ENCODE measurements at places on chromosomes 4 and X.

GRCh38 chrX:12013211-12013618 is 125.1 kb upstream of the FRMPD4 start:
- no peak for DNase-seq

GRCh38 chr4:8118035-8118434 is 40.6 kb downstream of the ABLIM2 start:
- DNase-seq = no peak

- DNase-seq = no peak
These were observed 66.9 kb upstream of the BMPR1B start for GRCh38 chr4:94690851-94691254.

GRCh38 chr4:2745981-2746806 is 9.9 kb downstream of the TNIP2 start:
- DNase-seq = peak; percentile 63

- DNase-seq = no peak
These were observed 92.5 kb downstream of the PPEF1 start for GRCh38 chrX:18799911-18800310.

DNA sequence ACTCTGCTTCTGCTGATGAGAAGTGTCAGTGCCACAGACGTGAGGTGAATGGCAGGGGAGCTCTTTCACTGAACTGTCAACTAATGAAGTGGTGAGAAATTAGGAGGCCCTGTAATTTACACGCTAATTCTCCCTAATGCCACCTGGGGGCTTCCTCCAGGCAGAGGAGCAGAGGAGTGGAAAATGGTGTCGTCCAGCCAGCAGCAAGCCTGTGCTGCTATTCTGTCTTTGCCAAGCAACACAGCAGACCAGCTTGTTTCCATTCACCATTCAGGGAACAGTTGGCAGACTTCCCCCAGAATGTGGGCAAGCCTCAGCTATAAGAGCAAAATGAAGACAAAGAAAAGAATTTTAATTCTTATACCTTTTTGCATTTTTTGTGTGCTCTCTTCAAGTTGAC is 245.2 kb upstream of the TET2 start:
- no peak for DNase-seq

GRCh38 chrX:82342531-82342930 is 1140.6 kb downstream of the SH3BGRL start:
- DNase-seq = no peak

DNA sequence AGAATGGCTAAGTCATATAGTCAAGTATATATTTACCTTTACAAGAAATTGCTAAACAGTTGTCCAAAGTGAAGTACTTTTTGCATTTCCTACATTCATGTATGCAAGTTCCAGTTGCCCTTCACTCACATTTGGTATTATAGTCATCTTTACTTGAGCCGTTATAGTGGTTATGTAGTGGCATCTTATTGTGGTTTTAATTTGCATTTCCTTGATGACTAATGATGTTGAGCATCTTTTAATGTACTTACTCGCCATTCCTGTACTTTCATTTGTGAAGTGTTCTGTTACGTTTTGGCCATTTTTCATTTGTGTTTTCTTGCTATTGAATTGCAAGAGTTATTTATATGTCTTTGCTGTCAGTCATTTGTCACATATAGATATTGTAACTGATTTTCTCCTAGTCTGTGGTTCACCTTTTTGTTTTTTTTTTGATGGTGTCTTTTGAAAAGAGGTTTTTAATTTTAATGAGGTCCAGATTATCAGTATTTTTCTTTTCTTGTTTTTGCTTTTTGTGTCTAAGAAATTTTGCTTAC is 27.6 kb downstream of the ARFIP1 start:
- DNase-seq = no peak

DNA sequence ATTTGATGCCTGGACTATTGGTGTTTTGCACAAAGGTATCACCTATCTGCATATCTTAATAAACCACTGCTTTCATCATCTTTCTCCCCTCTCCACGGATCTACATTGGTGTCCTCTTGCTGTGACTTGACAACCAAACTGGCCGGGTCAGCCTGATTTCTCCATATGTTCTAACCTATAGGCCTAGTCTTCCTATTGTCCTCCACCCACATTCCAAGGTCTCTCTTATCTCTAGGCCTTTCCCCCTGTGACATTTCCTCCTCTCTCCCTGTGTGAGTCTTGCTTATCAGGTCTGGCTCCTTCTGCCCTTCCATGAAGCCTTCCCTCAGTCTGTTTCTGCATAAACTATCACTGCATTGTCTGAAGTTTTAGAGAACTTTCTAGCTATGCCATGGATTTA is 33.7 kb downstream of the ARHGAP24 start:
- no peak for DNase-seq

- no peak for DNase-seq
These were observed 280.0 kb downstream of the ANKRD50 start for GRCh38 chr4:124432500-124432899.

- no peak for DNase-seq
These were observed 89.3 kb downstream of the APBB2 start for GRCh38 chr4:41124916-41125548.

DNA sequence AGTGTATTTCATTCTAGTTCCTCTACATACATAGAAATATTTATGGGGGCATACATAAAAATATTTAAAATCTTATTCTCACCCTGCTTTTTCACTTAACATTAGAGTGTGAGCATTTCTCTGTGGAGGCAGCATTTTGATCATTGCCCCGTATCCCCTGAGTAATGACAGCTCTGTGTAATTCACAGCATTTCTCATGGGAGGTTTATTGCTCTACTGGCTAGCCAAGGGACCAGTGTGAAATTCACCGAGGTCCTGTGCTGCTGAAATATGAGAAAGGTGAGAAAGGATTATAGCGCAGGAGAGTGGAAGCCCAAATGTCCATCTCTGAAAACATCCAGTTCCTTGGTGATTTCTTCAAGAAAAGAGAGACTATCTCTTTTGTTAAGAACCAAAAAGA is 22.9 kb downstream of the PDGFC start:
- no peak for DNase-seq

- no peak for DNase-seq
These were observed 92.7 kb upstream of the PPP2R3B start for GRCh38 chrX:479273-479981.

DNA sequence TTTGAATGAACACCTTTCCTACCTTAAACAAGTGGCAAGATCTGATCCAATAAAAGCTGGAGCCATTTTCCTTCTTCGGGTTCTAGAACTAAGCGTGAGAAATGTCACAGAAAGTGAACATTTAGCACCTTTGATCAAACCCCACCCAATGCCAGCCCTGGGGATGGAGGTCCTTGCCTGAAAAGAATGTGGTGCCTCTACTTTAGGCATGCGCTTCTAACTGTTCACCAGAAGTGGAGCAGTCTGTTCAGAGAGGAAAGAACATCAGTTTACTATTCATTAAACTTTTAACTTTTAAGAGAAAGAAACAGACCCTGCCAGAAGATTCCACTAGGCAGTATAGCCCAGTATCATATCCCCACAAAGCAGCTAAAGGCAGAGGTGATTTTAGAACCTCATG is 75.9 kb downstream of the INTS12 start:
- DNase-seq = no peak

- DNase-seq = no peak
These were observed 708 bp downstream of the BCLAF3 start for GRCh38 chrX:19990151-19990555.

- no peak for DNase-seq
These were observed 229.0 kb upstream of the LCORL start for GRCh38 chr4:18250564-18250963.

DNA sequence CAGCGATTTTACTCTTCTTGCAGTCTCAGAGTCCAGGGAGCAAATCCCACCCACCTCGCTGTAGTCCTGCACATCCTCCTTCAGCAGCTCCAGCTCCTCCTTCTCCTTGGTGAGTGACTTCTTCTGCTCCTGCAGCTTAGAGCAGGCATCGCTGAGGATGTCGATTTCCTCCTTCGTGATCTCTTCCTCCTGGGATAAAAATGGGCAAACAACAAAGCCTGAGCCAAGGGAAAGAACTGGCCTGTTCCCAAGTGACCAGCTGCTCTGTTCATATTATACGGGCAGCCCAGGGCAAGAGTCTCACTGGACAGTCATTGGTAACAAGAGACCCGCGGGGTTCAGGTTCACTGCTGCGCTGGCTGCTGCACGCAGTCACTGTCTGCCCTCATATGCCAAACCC is 26.2 kb downstream of the FGFR3 start:
- DNase-seq = no peak

DNA sequence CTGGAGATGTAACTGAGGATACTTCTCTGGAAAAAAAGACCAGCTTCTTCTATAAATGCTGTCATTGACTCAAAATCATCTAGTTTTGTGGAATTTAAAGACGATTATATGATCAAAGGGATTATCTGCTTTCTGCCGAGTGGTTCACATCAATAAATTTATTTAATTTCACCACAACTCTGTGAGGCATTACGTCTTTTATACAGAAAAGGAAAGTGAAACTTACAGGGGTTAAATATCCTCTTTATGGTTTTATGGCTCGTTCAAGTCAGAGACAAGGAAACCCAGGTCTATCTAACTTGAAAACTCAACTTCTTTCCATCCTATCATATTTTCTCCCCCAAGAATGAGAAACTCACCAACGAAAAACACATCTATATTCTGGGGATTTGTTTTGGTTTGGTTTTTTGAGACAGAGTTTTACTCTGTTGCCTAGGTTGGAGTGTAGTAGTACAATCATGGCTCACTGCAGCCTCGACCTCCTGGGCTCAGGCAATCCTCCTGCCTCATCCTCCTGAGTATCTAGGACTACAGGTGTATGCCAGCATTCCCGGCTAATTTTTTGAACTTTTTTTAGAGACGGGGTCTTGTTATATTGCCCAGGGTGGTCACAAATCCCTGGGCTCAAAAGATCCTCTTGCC is 377.9 kb upstream of the EMCN start:
- DNase-seq = no peak

DNA sequence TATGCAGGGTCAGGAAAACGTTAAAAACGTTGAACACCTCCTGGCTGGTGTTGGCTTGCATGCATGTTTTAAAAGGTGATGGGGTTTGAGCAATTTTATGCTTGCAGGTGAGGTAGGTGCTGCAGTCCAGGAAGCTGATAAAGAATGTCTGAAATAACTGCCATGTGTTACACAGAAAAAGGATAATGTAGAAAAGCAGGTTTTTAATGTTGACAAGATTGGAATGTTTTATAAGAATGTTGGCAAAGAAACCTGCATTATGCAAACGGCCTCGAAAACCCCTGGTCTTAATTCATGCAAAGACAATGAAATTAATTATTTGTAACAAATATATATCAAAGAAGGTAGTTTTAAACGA is 723.7 kb upstream of the AGA start:
- no peak for DNase-seq

GRCh38 chrX:42176789-42177188 is 253.4 kb upstream of the CASK start:
- no peak for DNase-seq

GRCh38 chr4:8364141-8364540 is 76.4 kb downstream of the ACOX3 start:
- peak; percentile 20 for DNase-seq

GRCh38 chr4:89572224-89572858 is 264.6 kb downstream of the SNCA start:
- DNase-seq = no peak

DNA sequence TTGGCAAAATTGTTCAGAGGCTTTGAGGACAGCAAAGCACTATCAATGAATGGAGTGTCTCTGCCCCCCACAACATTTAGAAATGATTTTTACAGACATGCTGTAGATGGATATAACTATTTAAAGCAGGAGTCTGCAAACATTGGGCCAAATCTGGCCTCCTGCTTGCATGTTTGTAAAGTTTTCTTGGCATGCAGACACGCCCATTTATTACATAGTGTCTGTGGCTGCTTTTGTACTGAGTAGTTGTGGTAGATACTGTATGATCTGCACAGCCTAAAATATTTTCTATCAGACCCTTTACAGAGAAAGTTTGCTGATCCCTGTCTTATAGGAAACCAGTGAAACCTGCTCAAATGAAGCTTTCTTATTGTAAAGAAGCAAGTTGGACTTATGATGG is 45.5 kb upstream of the PHEX start:
- no peak for DNase-seq

DNA sequence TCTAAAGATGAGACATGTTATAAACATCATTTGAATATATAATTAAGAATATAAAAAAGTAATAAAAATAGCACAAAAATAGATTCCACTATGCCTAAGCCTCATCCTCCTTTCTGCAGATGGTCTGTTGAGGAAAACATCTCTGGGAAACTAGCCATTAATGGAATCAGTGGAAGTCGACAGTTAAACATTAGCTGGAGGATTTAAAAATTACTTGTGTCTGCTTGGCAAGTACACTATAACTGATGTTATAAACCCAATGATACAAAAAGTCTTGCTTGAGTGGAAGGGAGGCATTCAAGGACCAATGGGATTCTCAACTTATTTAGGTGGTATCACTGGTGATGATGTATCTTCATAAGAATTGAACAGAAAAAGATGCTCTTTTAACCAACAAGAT is 1598.3 kb downstream of the PCDH18 start:
- DNase-seq = no peak

- no peak for DNase-seq
These were observed 27.7 kb downstream of the PDGFRA start for GRCh38 chr4:54256491-54257486.

GRCh38 chr4:183356173-183356830 is 34.1 kb upstream of the CLDN24 start:
- no peak for DNase-seq

DNA sequence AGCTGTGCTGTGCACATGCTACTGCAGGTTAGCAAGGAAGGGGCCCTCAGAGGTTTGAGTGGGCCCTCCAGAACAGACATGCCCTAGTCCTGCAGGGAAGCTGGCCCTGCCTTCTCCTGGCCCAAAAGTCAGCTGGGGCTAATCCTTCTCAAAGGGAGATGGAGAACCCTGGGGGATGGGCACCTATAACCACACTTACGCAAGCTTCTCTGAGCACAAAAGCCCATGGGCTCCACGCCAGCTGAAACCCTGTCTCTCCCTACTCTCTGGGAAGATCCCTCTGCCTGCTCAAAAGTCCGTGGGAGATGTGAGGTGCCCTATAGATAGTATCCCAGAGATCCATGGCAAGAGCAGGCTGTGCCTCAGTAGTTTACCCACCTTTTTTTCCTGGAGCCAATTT is 58.9 kb upstream of the DKK2 start:
- DNase-seq = no peak

All from left ventricle myocardium superior (tissue), 1 donor.